PC-3 (cell line): ENCODE measurements at places on chromosomes 2 and 18. TPM values are rescaled to one million over a fixed set of nuclear protein-coding genes. Genes with fewer than 3 reads are reported as not detected.

The MYO1B gene
- total RNA-seq, result 88.0 and 93.0 TPM in 2 replicates

DNA sequence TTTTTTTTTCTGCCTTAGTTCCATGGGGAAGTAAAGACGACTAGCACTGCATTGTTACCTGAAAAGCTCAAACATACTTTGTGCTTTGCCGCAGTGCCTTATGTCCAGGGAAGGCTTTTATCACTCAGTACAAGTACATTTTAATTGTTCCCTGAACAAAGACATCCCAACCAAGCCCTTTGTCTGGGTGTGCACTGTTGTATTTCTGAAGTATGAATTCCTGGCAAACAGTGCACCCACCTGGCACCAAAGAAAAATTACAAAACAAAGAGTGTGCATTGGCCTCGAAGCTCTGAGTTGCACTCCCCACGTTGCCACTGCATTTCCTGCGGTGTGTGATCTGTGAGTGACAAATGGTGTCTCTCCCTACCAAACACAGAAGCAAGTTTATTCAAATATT, 858.5 kb upstream of the PIK3C3 start:
- peak; percentile 37 for DNase-seq

GRCh38 chr2:232896720-232897597, 26.9 kb downstream of the SNORC start:
- no peak for DNase-seq

The PARD6G gene
- 5.1 and 5.4 TPM in 2 replicates for total RNA-seq

- no peak for DNase-seq
These were observed 34.3 kb upstream of the TXNDC2 start for GRCh38 chr18:9851511-9851910.

DNA sequence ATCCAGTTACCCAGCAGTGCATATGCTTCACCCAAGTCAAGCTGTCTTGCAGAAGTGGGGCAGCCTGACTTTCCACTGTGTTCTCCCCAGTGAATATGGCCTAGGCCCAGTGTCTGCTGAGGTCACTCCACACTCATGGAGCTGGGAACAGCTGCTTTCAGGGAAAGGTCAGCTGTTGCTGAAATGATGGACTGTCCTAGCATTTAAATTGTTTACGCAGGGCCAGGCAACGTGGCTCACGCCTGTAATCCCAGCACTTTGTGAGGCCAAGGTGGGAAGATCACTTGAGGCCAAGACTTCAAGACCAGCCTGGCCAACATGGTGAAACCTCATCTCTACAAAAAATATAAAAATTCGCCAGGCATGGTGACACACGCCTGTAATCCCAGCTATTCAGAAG, 86.5 kb downstream of the LIPG start:
- no peak for DNase-seq

DNA sequence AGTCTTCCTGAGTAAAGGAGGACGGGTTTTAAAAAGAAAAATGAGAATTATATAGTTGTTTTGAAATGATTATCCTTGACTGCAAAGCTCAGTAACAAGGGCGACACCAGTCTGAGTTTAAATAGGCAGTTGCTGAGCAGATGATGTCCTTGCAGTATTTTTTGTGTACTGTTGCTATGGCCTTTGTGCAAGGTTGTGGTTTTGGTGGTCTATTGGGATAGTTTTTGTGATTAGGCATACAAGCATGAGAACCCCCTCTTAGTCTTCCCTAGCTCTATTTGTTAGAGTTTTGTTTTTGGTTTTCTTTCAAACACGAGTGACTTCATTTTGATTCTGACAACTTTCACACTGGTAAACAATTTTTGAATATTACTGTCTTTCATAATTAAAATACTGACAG, 64.1 kb downstream of the TAF4B start:
- DNase-seq, result no peak

DNA sequence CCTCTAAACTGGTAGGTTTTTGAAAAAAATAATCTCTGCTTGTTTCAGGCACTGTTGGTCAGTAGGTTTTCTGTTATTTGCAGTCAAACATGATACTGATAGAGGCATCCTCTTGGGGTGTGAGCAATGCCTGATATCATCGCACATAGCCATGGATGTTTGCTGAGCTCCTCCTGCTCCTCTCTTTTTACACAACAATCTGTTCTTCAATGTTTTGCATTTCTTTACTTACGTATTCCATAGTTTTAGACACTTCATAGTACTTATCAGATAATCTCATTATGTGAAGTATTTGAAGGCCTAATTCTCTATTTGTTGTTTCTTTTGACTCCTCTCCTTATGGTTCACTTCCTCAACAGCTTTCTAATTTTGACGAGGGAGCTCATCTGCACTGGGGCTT, 23.0 kb upstream of the HS6ST1 start:
- DNase-seq, result no peak

GRCh38 chr18:49843778-49844625, 30.7 kb upstream of the ACAA2 start:
- no peak for DNase-seq

DNA sequence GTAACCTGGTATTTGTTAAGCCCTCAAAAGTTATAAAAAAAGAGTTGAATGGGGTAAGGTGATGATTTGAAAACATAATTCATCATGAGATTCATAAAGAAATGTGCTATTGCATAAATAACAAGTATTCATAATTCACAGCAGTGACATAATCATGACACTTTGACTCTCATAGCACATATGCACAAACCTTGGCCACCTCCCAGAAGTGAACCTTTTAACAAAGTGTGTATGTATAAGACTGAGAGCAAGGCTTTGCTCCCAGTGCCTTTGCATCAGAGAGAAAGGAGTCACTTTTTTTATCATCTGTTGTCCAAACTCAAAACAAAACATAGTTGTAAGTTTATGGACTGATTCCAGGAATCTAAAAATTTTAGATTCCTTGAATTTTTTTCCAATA, 15.0 kb upstream of the HTR2B start:
- no peak for DNase-seq

DNA sequence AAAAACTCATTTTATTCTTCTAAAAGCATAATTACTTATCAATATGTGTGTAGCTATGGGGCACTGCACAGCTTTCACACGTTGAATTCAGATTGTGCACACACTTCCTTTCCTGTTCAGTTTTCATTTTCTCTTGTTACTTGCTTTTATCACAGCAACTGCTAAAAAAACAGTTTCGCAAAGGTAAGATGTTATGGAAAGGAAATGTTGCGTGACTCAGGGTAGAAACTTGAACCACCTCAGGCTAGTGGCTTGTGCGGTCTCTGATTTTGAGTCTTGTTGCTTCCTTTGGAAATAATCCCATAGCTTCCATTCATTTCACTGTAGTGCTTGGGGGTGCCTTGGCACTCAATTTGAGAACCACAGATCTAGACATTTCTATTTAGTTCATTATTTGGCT, 171.9 kb downstream of the FMNL2 start:
- peak; percentile 72 for DNase-seq

DNA sequence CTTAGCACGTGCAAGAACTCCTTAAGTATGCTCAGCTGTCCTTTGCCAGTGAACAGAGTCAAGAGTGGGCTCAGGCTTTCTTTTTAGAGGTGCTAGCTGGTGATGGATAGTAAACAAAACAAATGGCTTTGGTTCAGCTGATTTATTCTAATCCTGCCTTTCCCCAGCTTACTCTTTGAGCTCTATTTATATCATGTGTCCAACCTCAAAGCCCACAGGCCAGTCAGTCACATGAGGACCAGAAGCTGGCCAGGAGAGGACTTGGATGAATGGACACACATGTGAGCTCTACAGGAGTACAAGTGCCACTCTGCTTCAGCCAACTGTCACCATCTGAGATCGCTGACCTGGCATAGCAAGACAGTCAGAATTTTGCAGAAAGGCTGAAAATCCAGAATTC, 59.4 kb downstream of the STK39 start:
- no peak for DNase-seq

DNA sequence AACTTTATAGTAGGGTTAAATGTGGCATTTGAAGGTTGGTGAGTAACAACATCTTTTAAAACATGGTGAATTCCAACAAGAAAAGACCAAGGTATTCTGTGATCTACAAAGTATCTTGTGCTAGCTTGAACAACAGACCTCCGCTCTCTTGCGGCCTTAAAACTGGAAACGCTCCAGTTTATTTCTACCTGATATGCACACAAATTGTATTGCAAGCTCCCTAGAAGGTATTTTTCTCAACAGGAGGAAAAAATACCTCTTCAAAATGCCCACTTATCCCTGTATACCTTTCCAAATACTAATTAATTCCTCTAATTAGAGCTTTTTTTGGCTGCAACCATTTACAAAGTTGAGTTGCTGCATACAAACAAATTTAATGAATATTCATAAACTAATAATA, 69.5 kb downstream of the KCNH7 start:
- DNase-seq, result no peak
